ENCODE measurements at places on chromosomes 6 and 20.

GRCh38 chr20:20864351-20865096 is 152.1 kb upstream of the RALGAPA2 start:
- no peak for DNase-seq

DNA sequence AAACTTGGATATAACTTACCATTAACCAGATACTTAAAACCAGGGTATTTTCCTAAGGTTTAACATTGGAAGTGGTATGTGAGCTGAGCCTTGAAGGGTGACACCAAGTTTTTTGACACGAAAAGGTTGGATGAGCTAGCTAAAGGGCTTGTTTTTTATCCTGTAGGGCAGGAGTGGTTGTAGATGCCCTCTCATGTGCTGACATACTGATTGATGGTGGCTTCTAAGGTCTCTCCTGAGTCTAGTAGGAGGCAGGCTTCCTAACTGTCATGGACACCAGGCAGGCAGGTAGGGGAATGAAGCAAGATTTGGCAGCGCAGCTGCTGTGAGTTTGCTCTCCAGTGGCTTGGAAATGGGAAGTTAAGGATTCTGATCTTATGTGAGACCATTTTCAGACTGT is 66.1 kb downstream of the FOXO3 start:
- no peak for DNase-seq

GRCh38 chr20:63819224-63819921 is 11.7 kb downstream of the ZBTB46 start:
- DNase-seq: peak; percentile 50

- DNase-seq: no peak
Measured at GRCh38 chr6:5626727-5627426, 365.6 kb downstream of the FARS2 start.

DNA sequence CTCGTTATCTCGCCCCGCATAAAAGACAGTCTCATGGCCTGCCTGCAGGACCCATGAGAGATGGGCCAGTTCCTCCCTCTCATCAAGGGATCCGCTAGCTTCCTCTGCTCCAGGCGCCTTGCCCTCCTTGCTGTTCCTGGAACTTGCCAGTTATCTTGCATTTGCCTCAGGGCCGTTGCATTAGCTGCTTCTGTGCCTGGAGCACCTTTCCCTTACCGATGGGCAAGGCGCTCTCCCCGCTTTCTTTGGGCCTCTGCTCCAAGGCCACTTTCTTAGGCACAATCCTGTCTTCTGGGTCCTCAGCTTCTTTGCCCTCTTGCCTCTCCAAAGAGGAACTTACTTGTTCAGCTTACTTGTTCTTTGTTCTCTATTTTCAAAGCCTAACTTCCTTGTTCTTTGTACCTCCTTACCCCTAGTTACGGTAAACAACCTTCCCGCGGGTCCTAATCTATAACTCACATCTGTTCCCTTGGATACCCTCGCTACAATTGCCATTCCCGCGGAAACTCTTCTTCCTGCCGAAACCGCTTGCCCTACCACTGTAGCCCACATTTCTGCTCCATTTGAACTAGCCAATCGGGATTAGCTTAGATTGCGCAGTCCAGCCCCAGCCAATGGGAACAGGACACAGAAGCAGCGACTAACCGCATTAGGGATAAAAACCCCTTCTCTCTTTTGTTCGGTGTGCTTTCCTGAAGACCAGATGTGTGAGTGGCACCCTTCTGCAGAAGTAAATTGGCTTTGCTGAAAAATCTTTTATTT is 887 bp upstream of the NSFL1C start:
- peak; percentile 53 for DNase-seq

DNA sequence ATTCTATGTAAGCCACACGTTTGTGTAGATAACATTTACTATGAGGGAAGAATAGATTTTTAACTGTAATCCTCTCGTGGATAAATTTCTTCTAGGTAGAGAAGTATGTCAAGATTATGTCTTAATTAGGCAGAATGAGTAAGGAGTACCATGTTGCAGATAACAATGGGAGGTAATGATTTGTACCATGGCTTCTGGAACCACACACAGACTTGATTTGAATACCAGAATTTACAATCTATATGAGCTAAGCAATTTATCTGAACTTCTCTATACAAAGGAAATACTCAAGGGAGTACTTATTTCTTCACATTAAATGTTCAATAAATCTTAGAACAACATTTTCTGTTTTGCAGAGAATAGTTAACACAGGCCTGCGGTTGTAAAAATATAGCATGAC is 51.5 kb downstream of the RPS12 start:
- DNase-seq: no peak

DNA sequence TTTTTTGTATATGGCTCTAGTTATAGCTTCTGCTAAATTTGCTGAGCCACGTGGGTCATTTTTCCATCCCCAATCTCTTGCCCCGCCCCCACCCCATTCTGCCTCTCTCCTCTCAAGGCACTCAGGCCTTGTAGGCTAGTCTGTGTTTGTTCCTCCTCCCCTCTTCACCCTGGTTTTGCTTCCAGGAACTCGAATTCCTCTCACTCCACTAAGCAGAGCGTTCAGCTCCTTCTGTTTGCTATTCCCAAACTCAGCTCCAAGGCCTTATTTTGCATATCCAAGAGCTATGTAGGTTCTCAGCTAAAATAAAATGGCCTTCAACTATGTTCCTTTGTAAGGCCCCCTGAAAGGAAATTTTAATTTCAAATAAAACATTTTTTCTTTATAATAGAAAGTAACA is 1293.7 kb downstream of the EPHA7 start:
- DNase-seq: no peak

DNA sequence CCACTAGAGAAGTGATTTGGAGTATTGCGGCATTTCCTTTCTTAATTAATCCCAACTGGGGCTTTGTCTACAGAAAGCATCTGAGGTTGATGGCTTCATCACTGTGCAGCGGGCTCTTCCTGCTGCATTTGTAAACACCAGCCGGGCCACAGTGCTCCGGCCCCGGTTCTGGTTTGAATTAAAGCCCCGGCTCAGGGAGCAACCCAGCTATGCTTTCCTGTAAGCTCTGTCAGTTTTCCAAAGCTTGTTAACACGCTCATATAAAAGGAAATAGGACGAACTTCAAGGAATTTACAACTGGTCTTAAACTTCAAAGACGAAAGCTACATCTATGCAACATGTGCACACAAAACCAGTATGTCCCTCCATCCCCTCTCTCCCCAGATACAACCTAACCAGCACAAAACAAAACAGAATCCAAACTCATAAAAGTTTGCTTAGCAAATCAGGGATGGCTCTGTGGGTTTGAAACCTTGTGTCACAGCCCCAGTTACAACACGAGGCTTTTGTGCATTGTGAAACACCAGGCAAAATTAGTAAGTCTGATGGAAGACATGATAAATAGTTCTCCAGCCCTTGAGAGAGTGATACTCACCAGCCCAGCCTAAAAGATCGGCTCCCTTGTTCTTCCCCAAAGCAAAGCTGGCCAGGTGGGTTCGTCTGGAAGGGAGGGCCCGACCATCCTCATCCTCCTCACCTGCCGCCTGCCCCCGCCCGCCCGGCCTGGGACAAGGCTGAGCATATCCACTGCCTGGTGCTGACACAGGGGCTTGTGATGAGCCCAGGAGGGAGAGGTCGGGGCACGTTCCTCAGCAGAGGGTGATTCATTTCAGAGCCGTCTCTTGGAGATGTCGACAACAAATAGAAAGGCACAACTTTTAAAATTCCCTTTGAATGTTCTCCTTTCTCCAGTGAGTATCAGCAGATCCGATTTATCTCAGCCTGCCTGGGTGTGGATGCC is 197.9 kb downstream of the TFAP2C start:
- no peak for DNase-seq

DNA sequence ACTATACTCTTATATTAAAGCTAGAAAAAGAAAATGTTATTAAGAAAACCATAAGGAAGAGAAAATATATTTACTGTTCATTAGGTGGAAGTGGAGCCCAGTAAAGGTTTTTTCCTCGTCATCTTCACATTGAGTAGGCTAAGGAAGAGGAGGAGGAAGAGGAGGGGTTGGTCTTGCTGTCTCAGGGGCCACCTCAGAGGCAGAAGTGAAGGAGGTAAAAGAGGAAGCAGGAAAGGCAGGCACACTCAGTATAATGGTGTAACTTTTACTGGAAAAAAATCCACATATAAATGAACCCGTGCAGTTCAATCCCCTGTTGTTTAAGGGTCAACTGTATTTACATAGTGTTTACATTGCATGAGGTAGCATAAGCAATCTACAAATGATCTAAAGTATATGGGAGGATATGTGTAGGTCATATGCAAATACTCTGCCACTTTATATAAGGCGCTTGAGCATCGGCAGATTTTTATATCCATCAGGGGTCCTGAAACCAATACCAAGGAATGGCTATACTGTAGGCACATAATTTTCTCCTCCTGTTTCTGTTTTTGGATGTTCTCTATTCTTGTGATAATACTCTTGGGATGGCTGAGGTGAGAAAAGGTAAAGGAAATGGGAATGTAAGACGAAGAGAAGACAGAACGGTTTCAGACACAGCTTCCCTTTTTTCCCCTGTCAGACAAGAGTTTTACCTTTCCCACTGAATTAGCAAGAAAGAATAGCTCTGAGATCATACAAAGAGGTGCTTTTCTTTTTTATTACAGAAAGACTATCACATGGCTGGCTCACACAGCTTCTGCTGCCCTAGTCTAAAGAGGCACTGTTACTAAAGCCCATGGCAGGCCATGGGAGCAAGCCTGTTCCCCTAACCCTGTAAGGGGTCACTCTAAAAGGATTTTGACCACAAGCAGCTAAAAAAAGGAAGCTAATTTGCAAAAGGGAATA is 59.9 kb downstream of the NUDT3 start:
- no peak for DNase-seq

DNA sequence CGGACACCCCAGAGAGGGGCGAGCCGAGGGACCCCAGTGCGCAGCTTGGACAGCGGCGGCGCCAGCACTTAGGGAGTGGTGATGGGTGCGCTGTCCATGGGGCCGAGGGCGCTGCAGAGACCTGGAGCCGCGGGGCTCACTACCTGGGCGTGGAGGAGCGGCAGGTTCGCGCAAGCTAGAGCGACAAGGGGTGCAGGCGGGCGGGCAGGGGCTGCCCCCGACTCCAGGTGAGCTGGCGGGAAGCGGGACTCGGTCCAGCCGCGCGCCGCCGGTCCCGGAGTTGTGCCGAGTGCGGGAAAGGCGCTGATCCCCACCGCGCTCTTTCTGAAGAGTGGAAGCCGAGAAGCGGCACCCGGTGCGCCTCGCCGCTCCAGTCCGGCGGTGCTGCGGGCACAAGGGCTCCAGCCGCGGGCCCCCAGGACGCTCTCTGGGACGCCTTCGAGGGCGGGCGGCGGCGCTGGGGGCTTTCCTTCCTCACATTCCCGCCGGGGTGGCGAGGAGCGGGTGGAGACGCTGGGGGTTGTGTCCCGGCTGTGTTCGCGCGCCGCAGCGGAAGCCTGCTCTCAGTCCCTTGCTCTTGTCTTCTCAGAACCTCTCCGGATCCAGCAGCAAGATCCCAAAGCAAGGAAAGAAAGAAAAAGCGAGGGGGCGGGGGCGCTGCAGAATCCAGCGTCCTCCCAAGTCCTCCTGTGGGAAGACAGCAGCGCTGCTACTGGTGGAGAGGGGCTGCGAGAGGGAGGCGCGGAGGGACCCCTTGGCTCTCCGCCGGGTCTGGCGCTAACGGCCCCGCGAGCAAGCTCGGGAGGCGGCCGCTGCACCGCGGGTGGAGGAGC is at the start of gene B3GAT2:
TSS of gene B3GAT2 (minus strand) at position 610 of the 833 bp plus-strand sequence. CDS start 631 bp downstream, outside the sequence.
- DNase-seq: peak; percentile 73

DNA sequence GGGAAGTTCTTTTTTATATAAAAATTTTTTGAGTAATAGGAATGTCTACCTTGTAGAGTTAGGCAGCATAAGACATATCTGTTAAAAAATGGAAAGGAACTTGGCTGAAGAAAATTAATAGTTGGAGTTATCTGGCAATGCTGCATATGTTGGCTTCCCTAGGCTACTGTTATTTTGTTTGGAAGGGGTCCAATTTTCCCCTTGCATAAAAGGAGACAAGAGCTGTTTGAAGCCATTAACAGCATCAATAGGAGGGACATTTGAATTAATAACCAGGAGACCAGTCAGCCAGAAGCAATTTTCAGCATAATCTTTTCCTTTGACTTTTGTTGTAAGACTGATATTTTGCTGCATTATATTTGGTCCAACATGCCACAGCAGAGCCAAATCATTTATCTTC is 80.9 kb upstream of the TAB2 start:
- no peak for DNase-seq

DNA sequence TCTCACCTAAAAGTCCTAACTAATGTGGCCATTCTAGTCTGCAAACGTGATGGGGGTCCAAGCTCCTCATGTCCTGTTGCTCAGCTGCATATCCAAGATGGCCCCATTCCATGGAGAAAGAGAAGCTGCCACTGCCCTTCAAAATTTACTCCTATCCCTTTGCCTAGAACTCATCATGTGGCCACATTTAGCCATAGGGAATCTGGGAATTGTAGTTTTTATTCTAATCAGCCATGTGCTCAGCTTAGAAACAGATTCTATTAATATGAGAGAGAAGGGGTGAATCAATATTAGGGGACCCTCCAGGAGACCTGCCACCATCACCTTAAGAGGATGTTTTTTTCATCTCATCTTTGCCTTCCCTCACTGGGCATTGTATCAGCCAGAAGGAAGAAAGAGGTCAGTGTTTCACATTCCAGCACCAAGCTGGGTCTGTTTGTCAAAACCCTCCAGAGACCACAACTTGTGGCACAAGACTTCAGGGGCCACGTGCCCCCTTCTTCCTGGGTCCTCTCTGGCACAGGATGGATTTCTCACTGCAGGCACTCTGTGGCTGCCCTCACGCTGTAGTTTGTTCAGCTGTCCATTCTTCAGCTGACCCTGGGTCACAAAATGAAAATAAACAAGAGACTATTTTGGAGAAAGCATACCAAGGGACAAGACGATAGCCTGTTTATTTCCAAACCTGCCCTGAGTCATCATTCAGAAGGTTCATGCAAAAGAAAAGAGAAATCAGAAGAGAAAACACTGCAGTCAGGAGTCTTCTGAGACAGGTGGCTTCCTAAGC is 172.0 kb downstream of the EYA2 start:
- DNase-seq: no peak

DNA sequence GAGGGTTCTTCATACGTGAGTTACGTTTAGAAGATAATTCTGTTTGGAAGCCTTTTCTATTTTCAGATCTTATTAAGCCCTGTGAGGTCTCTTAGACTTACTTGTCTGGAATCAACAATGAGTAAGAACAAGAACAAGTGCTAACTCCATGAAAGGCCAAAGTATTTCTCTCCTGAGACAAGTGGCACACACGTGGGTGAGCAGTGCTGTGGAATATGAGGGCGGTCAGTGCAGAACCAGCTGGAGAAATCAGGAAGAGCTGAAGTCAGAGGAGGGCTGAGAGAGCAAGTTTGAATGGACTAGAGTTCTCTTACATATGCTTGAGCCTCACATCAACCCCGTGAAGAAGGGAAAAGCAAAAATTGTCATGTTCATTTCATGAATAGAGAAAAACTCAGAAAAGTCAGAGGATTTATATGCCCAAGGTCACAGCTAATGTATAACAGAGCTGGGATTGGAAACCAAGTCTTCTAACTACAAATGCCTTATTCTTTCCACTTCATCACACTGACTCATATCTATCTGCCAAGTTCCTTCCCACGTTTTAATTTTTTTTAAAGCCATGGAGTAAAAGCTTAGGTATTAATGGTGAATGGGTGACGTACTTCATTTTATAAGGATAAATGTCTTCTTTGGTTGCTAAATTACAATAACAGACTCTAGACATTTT is 201.3 kb upstream of the DTNBP1 start:
- no peak for DNase-seq

DNA sequence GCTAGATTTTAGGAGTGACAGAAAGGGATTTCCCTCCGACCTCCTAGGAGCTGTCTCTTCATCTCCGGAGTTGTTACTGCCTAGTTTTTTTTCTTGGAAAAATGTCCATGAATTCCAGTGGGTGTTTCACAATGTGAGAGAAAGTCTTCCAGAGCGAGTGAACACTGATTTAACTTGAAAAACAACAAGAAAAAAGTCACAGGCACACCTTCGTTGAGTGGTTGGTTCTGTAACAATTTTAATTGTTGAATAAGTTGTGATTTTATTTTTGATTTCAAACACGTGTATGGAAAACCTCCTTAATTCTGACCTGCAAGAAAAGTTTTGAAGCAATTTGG is 2.9 kb downstream of the TFAP2C start:
- no peak for DNase-seq
